ENCODE measurements at places on chromosomes 16 and 17. TPM values are rescaled to one million over a fixed set of nuclear protein-coding genes. Genes with fewer than 3 reads are reported as not detected.

DNA sequence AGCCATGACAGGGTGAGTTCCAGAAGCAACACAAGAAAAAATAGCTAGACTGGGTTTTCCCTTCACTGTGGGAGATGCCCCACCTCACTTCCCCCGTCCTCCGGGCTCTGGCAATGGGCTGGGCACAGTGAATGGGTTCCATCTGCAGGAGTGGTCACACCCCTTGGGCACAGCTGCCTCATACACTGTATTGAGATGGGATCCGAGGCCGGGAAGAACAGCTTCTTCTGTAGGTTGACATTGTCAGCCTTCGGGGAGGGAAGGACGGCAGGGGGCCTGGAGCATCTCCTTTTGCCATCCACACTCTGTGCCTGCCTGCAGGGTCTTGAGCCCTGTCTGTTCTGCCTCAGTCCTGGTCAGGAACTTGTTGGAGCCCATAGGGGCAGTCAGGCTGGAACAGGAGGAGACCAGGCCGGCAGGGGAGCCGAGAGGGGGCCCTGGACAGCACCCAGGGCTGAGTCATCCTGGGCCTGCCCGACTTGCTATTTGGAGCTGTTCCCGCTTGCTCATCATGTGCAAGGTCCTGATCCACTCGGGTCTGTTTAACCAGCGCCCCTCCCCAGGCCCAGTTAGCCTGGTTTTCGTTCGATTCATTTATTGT is 286.7 kb downstream of the SEC14L1 start:
- DNase-seq = no peak

GRCh38 chr16:4904108-4904941 is 32.6 kb downstream of the PPL start:
- peak; percentile 59 for DNase-seq

DNA sequence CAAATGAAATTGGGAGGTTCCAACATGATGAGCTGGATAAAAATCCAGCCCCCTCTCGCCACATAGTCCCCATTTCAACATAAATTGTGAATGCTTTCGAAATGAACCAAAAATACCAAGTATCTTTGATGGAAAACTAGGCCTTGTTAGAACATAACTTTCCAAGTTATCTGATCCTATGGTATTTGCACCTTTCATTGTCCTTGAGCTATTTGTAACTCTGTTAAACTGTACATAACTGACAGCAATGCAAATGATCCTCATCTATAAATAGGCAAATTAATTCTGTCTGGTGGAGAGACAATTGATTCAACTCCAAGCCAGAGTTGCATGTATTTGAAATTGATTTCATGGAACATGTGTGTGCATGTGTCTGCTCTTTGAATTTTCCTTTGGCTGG is 18.2 kb downstream of the CMTM4 start:
- no peak for DNase-seq

GRCh38 chr17:27230996-27231395 is 62.9 kb upstream of the WSB1 start:
- DNase-seq = no peak

Gene SDR42E2
- total RNA-seq = not detected

GRCh38 chr17:76657505-76658241 is 14.1 kb upstream of the ST6GALNAC1 start:
- DNase-seq = no peak
